ENCODE measurements at places on chromosomes 7 and 10.

DNA sequence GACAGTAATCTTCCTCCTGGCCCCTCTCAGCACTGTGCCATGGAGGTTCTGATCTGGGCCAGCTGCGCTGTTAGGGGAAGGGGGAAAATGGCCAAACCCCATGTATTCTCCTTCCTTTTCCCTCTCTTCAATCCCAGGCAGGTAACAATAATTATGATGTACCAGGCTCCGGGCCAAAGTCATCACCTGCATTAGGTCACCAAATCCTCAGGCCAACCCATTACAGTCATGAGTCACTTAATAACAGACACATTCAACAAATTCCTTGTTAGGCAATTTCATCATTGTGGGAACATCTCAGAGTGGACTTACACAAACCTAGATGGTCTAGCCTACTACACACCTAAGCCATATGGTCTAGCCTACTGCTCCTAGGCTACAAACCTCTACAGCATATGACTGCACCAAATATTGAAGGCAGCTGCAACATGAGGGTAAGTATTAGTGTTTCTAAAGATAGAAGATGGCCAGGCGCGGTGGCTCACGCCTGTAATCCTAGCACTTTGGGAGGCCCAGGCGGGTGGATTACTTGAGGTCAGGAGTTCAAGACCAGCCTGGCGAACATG is 2.2 kb upstream of the HSPB1 start:
- no peak for DNase-seq

GRCh38 chr7:127437241-127437640 is 44.7 kb upstream of the ZNF800 start:
- DNase-seq: no peak

- no peak for DNase-seq
Observed at GRCh38 chr7:30785786-30786185, 14.6 kb downstream of the MINDY4 start.

DNA sequence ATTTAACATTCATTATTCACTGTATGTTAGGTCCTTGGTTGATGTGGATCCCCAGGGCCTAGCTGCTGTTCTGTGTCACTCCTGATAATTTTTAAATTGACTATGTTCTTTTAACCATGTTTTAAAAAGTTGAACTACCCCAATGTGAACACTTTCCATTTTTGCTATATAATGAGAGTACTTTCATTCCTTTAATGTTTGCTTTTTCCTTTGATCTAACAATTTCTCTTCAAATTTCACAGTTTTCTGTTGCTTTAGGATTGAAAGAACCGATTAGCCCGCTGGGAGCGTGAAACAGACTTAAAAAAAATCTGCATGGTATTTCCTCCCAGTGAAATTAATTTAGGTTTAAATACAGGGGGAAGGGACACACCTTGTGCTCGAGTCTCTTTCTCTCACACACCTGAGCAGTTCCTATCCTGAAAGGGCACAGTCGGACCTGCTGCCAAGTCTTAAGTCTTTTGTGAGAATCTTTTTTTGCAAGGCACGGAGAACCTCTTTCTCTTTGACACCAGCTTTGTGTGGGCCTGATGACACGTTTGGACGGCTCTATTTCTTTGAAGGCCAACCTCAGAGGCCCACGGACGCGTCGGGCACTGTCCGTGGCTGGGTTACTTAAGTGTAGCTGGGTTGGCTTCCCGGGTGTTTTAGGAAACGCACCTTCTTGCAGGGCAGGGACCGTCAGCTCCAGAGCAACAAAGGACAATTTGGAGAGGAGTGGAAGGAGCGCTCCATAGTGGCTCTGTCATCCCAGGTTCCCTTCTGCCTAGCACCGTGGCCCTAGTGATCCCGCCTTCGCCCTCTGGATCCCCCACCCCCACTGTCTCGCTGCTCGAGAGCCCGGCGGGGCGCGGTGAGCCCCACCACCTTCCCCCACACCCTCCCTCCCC is 1.0 kb upstream of the CHN2 start:
- DNase-seq: no peak

GRCh38 chr10:93420091-93420490 is 62.0 kb downstream of the MYOF start:
- no peak for DNase-seq

DNA sequence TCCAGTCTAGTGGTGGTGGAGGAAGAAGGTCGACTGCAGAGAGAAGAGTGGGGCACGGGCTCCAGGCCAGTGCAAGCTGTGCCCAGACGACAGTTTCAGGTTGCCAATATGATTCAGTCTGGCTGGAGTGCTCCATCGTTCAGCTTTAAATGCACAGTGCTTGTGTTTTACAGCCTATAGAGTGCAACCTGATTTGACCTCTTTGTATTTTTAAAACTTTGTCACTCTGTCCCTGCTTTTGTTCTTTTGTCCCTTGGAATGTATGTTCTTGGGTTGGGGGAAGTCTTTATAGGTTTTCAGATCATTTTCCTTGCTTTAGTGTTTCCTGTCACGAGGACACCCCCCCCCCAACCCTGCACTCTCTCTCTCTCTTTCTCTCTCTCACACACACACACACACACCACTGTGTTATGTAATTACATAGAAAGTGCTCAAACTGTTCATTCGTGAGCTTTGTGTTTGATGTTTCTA is 198.0 kb downstream of the CAMK1D start:
- no peak for DNase-seq

DNA sequence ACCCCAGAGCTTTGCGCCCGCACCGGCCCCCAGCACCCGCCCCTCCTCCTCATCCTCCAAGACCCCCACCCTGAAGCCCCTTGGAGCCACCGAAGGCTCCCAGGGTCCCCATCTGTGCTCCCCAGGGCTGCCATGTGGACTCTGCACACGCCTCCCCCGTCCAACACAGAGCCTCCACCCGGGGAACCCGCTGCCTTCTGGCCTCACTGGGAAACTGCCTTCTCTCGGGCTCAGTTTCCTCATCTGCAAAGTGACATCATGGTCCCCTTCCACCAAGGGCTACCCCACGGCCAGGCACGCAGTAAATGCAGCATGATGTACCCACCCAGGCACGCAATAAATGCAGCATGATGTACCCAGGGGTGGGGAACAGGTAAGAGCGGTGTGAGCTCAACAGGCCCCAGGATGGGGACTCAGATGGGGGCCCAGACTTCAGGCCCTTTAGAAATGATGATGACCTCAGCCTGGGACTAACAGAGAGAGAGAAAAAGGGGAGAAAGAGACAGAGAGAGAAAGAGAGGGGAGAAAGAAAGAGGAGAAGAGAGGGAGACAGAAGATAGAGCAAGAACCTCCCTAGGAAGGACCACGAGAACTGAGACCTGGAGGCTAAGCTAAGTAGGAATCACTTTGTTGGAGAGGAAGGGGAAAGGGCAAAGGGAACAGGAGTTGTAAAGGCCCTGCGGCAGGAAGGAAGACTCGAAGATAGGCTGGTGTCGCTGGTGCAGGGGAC is 2.5 kb upstream of the MICALL2 start:
- DNase-seq: no peak

DNA sequence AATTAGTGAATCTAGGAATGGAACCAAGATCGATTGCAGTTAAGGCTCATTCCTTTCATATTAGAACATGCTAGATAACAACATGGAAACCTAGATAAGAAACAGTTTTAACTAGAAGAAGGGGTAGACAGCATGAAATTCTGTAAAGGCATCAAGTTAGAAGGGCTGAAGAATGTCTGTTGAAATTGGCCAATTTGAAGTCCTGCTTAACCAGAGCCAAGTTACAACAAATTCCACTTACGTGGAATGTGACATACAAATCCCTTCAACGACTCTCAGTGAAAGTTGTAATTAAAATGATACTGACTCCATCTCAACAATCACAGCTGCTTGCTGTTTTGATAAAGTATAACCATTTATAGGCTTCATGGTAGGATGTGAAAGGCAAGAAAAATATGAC is 1065.7 kb downstream of the DNAJB9 start:
- no peak for DNase-seq

DNA sequence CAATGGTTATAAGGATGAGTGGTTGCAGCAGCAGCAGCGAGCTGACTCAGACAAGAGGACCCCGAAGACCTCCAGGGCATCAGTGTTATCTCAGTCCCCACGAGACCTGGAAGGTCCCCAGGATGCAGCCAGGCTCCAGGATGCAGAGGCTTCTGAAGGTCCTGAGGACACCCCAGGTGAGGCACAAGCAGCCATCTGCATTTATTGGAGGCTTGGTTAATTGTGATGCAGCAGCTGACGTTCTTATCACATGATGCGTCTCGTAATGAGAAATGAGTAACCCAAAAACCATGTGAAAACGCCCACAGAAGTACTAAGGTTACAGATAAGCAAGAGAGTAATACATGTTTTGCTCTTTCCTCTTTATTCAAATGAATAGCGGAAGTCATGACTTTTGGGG is 17.4 kb downstream of the C7orf57 start:
- no peak for DNase-seq

- no peak for DNase-seq
Observed at GRCh38 chr7:34451923-34452322, 206.1 kb upstream of the NPSR1 start.

All from iPS DF 19.7 (cell line).